ENCODE measurements at places on chromosomes 7 and 10.
A peak's percentile ranks its signal among the peaks of the same experiment; 100 is the strongest.

GRCh38 chr10:96917628-96918027, 85.5 kb downstream of the LCOR start:
- DNase-seq = no peak

DNA sequence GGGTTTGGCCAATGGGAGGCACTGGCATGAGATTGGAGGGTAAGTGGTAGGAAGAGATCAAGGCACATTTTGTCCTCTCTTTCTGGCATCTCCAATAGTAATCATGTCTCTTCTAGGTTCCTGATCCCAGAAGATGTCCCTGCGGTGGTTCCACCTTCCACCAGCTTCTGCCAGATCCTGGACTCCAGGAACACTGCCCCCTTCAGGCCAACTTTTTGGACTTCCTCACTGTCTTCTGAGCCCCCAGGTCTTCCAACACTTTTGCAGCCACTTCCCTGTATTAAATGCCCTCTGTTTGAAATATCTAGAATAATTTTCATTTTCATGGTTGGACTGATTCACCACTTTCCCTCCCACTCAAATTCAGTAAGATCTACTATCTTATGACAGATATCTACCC, 60.9 kb downstream of the BAMBI start:
- no peak for DNase-seq

- DNase-seq = no peak
Observed at GRCh38 chr10:42744134-42744701, 38.4 kb upstream of the BMS1 start.

DNA sequence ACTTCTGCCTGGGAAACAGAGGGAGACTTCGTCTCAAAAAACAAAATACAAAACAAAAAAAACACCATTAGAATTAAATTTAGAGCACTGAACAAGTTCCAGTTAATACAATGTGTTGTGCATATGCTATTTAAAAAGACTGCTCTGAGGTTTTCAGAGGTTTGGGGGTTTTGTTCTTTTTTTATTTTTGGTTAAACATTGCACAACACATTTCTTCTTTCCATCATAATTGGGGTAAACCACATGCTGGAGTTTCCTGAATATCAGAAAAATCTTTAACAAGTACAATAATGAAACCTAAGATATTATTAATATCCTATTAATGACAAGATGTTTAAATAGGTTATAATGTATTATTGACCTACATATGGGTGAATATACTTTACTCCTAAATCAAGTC, 26.3 kb downstream of the IGF2BP3 start:
- DNase-seq = no peak

- no peak for DNase-seq
Observed at GRCh38 chr10:56763090-56763489, 402.0 kb upstream of the ZWINT start.

- DNase-seq = no peak
Observed at GRCh38 chr7:15684871-15685270, 1.6 kb downstream of the MEOX2 start.

DNA sequence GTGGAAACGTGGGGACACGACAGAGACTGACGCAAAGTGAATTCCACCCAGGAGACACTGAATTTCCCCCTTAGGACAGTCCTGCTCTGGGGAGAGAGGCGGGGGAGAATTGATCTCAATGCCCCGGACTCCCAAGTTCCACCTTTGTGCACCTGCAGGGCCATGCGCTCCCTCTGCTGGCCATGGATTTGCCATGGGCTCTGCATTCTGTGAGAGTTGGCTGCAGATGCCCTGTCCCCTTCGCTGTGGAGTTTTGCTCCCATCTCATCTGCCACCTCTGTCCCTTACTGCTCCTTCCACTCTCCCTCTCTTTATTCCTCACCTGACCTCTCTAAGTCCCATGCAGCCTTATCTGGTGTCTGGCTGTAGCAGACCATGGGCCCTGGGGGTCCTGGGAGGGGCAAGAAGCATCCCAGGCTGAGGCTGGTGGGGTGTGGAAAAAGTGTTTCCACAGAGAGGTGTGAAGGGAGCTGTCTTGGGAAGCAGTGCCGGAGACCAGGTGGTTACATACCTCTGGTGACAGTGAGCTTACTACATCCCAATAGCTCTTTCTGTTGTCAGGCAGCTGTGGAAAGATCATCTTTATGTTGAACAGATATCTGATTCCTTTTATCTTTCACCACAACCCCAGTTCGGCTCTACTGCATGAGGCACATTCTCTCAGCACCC, 14.3 kb downstream of the GHRHR start:
- no peak for DNase-seq

- no peak for DNase-seq
Observed at GRCh38 chr7:107754642-107755041, 10.7 kb downstream of the CBLL1 start.

- no peak for DNase-seq
Observed at GRCh38 chr7:35521941-35522340, 173.0 kb downstream of the HERPUD2 start.

DNA sequence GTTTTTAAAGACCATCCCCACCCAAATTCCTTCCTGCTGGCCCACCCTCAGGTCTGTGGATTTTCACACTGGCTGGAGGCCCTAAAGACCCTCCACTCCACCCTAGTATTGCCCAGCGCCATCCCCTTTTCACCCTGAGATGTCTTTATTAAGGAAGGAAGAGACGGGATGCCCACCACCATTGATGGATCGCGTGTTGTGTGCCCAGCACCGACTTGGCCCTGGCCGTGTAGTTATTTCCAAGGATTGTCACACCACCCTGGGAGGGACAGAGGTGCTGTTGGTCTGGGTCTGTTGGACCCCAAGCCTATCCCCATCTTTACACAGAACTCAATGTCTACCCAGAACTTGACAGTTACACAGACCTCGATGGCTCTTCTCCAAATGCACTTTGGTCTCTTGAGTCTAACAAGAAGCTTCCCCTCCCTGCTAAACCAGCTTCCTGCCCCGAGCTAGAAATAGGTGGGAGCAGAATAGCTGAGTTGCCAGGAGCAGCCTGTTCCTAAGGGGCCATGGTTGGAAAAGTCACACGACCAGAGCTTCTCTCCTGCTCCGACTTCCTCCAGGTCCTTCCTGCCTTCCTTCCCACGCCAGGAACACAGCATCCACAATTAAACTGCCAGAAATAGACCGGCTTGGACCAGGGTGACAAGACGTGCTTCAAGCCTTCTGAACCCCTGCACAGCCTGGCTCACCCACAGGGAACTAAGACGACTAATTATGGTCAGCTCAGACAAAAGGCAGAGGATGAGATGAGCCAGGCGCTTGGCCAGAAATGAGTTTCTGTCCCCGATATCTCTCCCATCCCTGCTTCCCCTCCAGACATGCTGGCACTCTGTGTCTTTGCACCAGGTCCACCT, 139.5 kb upstream of the CHST15 start:
- no peak for DNase-seq

GRCh38 chr7:91080351-91080750, 183.9 kb upstream of the FZD1 start:
- no peak for DNase-seq

DNA sequence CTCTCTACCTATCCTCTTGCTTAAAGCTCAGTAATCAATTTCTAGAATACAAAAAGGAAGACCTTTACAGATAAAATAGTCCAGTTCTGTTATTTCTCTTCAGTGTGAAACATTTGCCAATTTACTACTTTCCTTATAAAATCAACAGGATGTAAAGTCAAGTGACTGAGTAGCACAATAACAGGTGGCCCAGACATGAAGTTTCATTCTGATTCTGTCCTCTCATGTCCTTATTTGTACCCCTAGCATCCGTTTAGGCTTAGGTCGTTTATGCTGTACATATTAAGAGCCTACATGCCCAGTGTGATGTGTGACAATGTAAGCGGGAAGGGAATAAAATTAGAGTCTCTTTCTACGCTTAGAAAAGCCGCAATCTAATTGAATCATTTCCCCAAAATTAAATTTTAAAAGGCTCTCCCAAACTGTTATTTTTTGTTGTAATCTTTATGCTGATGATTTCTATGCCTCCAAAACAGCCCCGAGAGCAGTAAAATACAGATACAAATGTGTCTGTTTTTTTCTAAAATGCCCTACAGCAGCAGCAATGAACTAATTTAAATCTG, 29.1 kb downstream of the EPC1 start:
- no peak for DNase-seq

DNA sequence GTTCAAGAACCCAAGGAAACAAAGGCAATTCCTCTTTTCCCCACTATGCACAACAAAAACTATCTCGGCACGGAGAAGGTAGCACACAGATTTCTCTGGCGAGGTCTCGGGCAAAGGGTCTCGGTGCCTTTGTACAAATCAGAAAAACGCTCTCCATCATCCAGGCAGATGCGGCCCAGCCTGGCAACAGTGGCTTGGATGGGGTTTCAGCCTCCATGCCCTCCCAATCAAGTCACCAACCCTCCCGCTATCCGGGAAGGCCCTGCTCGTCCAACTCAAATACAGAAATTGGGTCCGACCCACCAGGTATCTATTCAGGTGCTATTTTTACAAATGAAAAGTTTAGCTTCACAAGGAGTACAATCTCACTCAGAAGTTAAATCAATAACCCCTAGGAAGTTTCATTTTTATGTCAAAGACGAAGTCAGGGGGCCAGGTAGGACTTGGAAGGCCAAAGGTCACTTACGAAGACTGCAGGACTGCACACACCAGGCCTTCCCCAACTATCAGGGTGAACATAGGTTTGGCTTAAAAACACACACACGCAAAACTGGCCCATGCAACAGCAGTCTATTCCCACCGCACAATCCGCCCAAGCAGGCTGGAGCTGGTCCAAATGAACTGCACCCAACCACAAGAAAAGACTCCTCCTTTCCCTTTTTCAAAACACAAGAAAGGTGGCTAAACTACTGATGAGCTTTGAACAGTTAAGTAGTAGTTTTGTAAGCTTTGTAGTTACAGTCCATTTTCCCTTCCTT, 43.0 kb downstream of the GNA12 start:
- DNase-seq = no peak

DNA sequence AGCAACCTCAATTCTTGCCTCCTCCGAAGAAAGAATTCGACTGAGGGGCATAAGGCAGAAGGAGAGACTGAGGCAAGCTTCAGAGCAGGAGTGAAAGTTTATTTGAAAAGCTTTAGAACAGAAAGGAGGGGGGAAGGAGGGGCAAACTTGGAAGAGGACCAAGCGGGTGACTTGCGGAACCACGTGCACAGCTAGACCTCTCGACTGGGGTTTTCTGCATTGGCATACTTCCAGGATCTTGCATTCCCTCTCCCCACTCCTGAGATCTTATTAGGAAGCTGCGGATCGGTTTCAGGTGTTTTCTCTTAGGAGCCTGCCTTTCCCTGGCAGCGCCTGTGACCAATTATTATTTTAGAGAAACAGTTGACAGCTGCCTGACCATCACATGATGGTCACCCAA, 20.3 kb upstream of the CPXM2 start:
- DNase-seq = no peak

DNA sequence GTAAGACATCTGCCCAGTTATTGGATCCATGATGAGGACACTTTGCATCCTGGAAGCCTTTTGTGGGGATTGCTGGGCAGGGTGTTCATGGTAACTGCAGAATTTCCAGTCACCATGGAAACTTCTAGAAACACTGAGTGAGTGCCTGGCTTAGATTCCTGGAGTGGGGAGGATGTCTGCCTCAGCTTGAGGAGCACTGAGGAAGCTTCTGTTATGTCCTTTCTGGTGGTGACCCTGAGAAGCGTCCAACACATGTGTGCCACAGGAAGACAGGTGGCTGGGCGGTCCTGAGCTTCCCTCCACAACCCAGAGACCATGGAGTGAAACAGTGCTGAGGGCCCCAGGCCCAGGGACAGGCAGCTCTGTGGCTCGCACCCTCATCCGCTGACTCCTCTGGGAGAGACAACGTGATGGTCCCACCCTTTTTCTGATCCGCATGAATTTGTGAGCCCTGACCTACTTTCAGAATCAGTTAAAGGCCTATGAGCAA, 191.8 kb upstream of the CXCL12 start:
- no peak for DNase-seq

DNA sequence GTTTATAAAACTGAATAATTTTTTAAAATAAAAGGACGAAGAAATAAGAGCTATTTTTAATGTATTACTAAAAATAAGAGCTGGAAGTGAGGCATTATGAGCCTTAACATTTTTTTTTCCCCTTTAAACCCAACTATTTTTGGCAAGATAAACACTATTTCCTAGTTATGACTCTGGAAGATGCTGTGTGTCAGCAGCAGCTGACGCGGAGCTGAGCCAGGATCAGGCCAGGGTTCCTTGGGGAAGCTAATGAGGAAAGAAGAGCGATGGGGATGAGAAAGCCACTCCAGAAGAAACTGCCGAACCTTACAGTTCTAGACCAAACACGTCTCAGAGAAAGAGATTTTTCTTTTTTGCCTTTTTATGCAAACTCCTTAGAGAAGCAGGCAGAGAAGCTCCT, 85.9 kb downstream of the USP6NL start:
- DNase-seq = no peak

DNA sequence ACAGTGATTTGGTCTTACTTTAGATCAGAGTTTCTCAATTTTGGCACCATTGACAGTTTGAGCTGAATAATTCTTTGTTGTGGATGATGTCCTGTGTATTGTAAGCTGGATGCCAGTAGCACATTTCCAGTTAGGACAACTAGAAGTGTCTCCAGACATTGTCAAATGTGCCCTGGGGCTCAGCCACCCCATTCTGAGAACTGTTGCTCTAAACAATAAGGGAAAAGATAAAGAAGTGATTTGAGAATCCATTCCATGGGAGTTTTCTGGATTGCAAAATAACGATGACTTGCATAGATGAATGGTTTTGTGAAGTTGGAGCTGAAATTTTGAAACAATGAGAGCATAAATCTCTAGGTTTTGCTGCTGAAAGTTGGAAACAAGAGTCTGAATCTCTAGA, 44.6 kb downstream of the NUP205 start:
- no peak for DNase-seq

DNA sequence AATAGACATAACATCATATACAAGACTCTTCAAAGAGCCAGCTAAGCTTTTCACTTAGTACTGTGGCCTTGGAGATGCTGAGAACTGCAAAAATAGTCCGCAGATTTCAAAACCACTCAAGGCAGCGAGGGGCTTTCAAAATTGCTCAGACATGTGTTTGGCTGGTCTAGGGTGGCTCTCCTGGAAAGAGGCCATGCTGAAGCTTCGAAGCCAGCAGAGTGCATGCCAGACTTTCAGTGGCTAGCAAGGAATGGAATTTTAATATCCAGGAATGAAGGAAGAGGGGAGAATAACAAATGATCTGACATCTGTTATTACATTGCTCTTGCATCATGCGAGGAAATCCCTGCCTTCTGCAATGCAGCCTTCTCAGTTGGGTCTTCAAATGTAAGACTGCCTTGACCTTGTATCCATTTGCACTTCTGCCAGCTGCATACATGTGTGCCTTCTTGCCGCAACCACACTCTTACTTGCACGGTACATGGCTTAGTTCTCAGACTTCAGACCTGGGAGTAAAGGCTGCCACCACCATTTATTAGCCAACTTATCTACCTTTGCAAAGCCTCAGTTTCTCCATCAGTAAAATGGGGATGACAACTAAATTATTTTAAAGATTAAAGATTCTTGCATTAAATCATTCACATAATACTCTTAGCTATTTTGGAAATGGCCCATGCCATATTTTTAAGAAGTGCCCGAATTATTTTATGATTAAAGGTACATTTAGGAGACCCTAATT, 55.9 kb downstream of the ITIH5 start:
- DNase-seq = no peak

GRCh38 chr7:134327896-134328295, 11.2 kb upstream of the SLC35B4 start:
- peak; percentile 65 for DNase-seq

All from NCI-H524 treated with DMSO at 0.1 percent for 48 hours (cell line).